Stimulated activated CD4-positive, alpha-beta T cell treated with anti-CD3 and anti-CD28 coated beads, Interleukin-1b, Interleukin-23, amount 100 ng/mL, for 24 hours (primary cell): ENCODE measurements at places on chromosomes 3 and 15.

DNA sequence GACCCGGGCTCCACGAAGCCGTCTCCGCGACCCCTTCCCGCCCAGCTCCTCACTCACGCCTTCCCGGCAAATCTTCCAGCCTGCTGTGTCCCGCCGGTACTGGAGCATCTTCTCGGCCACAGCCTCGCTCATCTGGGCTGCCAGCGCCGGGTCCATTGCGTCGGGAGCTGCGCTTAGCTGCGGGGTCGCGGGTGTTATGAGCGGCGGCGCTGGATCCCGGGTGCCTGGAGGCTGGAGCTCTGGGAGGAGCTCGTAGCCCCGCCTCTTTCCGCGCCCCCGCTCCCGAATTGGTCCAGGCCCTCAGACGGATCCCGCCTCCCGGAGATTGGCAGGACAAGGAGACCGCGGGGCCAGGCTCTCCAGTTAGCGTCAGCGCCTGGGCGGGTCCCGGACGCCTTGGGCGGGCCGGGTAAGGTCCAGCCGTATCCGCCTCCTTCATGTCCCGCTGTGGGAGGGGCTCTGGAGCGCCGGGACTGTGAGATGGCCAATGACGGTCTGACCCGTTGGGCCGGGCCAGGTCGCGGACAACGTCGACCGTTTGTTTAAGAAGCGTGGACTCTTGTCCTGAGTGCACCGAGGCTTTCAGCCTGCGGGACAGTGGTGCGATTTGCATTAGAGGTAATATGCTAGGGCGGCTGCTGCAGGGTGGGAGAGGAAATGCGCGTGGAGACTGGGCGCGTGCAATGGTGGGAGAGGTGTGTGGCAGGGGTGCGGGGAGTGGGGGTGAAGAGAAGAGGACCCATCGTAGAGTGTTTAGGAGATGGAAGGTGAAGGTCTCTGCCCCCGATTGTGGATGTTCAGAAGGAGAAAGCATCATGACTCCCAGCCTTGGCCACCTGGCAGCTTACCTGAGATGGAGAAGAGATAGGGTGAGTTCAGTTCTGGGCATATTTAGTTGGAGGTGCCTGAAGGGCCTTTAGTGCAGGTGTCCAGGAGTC is at the start of gene STARD5:
STARD5 (minus strand) TSS at position 198 of the 938 bp plus-strand sequence; CDS start at position 156, 42 bp downstream.
- peak; percentile 93 for DNase-seq

DNA sequence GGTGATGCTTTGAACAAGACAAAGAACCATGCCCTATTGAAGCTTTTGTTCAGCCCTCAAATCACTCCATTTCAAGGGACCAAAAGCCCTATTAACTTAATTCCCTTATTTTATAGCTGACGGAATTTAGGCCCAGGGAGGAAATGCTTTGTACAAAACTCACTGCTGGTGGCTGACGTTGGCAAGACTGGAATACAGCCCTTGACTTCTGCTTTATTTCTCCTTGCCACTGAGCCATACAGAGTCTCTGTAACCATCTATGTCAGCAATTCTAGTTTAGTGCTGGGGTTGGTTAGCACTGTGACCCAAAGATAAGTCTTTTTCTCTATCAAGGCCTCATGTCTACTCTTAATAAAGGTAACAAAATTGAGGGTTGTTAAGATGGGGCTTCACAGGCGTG is 316.1 kb upstream of the TPRG1 start:
- no peak for DNase-seq

GRCh38 chr3:71659864-71660591 is 65.2 kb downstream of the EIF4E3 start:
- no peak for DNase-seq

DNA sequence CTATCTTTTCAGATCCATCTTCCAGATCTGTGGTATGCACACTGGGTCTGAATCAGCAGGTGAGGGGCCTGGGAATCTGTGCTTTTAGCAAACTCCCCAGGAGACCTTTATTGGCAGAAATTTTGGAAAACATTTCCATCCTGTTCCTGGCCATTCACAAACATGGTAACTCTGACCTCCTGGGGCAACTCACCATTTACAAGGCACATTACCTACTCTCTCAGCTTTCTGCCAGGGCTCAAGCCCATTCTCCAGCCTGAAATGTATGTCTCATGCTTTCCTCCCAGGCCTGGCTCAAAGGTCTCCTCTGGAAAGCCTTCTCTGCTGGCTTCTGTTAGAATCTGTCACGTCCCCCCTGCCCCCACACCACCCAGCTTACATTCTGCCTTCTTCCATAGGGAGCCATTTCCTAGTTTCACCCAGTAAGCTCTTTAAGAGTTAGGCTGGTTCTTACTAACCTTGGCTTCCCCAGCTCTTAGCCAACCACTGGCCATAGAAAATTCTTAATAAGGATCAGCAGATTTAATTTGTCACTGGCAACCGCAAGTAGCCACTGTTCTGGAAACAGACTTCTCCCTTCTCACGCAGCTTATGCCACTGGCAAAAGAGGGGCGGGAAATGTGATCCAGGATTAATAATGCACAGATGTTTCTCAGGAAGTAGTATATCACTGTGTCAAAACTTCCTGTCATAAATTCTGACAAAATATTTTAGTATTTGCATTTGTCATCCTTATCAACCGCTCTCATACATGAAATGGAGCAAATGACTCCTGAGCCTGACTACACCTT is 55.0 kb downstream of the RORA start:
- DNase-seq: no peak

DNA sequence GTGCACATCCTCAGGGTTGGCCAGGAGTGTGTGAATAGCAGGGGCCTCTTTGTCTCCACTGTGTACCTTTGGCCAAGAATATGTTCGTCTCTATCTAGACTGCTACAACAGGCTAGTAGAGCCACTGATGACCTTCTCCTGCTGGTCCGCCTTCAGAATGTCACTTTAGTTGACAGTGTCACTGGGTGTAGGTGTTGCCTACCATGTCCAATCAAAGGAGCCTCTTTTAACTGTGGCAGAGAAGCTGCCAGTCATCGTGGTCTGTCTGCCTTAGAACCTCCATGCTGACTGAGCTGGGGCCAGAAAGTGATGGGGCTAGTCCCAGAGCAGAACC is 40.1 kb downstream of the OXSR1 start:
- DNase-seq: no peak

DNA sequence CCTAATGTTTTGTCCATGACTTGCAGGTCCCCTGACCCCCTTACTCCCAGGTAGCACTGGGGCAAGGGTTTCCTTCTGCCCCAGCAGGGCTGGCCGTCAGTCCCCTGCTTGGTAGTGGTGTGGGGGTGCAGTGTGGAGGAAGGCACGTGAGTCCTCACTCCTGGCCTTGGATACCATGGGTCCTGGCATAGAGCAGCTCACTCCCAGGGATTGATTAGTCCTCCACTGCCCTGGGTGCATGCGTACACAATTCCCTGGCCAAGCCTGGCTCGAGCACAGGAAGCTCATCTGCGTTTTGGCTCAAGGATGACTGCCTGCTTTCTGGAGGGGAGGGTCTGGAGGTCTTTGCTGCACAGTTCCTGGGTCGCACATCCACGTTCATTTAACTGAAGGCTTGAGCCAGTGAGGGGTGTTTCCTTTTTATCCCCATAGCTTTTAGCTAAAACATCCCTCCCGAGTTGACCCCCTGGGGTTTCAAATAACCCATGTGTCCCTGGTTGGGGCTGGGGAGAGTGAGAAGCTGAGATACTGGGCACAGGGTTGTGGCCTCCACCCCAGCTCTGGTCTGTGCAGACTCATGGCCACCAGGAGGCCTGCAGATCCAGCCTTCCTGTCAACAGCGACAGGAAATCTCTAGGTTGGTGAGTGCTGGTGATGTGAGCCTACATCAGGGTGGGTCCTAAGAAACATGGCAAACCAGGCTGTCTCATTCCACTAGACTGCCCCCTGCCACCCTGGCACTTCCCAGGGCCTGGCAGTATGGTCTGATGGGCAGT is 11.5 kb downstream of the HEMK1 start:
- no peak for DNase-seq

- no peak for DNase-seq
Measured at GRCh38 chr3:75325716-75326115, 338.4 kb upstream of the FRG2C start.

- DNase-seq: no peak
Measured at GRCh38 chr3:139338405-139338804, 5.4 kb upstream of the MRPS22 start.

DNA sequence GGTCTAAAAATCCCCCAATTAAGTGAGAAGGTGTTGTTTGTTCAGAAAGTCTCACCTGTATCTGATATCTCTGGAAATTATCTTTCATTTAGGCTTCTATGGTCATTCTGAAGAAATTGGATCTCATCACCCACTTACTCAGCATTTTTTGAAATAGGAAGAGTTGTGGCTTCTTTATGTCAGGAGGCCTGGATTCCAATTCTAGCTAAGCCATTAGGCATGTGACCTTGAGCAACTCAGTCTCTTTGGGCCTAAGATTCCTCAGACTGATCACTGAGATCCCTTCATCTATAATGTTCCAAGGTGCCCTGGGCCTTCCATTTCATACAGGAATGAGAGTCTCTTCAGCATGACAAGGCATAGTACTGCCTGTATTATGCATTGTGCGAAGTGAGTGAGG is 70.3 kb downstream of the ARHGEF26 start:
- DNase-seq: no peak

DNA sequence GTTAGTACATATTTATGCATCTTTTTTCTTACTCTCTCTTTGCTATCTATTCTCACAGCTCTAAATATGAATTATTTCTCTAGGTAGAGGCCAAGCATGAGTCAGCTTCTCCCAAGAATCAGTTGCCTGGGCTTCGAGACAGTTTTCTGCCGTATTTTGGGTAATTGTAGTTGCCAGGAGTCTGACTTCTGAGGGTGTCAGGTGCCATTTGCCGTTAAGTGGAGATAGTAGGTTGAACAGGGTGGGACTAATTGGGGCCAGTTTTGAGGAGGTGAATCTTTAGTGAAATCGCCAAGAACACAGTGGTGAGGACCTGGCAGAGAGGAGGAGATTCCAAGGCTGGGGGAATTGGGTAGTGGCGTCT is 7.8 kb upstream of the NRROS start:
- no peak for DNase-seq

DNA sequence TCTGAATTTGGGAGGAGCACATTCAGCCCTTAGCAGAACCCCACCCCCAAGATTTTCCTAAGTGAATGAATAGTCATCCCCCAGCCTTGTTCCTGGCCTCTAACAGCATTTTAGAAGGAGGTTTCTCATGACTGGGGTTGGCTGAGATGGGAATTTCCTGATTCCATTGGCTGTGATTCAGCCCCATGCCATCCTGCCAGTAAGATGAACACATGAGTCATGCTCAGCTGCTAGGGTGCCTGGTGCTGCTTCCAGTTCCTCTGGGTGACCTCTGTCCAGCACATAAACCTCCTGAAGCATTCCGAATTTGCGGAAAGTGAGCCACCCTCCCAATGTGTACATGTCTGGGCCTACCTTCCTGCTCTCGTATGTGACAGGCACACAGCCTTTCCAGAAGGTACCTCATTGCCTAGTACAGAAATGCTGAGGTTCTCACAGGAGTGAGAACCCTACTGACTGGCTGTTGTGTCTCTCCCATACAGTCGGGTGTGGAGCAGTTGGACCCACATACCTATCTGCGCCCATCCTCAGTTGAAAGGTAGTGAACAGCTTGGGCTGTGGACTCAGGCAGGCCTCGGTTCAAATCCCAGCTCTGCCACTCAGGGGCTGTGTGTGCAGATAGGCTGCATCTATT is 91.7 kb downstream of the APBA2 start:
- no peak for DNase-seq

DNA sequence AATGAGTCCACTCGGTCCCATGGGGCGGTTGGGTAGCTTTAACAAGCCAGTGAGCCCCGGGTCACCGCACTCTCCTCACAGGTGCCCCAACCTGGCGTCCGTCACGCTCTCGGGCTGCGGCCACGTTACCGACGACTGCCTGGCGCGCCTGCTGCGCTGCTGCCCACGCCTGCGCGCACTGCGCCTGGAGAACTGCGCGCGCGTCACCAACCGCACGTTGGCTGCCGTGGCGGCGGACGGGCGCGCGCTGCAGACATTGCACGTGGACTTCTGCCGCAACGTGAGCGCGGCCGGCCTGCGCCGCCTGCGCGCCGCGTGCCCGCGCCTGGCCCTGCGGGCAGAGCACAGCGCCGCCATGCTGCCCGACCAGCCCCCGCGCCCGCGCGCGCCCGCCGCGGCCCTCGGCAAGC is 3.4 kb downstream of the FBXL22 start:
- peak; percentile 84 for DNase-seq

DNA sequence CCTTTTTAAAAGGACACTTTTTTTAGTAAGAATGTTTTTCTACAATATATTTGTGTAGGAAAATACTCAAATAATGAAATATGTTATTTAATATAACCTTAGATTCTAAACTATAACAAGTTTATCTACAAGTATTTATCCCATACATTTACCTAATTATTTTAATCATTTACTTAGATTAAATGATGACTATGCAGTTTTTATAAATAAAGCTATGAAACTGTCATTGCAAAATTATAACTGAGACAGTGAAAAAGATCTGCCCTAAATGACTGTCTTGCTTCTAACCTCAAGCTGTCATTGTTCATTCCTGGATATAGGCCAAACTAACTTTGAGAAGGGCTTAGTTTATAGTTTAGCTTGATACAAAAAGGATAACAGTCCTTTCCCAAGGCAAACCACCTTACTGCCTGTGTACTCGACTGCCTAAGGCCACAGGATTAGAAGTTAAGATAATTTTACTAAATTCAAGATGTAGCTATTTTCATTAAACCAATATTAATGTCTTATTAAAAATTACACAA is 84.1 kb downstream of the GLDN start:
- no peak for DNase-seq

- no peak for DNase-seq
Measured at GRCh38 chr3:115685097-115685496, 61.8 kb downstream of the GAP43 start.

- no peak for DNase-seq
Measured at GRCh38 chr15:65632780-65633375, 11.1 kb downstream of the SLC24A1 start.

DNA sequence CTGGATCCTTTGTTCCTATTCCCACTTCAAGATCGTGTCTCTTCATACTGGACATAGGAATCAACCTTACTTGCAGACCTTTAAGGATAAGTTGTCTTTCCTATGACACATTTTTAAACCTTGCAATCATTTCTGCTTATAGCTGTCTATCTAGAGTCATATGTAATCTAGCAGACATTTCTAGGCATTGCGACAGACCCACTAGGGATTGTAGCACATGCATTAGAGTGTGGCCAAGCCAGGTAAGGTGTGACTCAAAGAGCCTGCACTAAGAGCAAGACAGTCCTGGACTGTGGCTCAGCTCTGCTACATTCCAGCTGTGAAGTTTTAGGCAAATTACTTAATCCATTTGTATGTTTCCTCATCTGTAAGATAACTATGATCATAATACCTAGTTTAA is 38.8 kb upstream of the BFSP2 start:
- DNase-seq: no peak

DNA sequence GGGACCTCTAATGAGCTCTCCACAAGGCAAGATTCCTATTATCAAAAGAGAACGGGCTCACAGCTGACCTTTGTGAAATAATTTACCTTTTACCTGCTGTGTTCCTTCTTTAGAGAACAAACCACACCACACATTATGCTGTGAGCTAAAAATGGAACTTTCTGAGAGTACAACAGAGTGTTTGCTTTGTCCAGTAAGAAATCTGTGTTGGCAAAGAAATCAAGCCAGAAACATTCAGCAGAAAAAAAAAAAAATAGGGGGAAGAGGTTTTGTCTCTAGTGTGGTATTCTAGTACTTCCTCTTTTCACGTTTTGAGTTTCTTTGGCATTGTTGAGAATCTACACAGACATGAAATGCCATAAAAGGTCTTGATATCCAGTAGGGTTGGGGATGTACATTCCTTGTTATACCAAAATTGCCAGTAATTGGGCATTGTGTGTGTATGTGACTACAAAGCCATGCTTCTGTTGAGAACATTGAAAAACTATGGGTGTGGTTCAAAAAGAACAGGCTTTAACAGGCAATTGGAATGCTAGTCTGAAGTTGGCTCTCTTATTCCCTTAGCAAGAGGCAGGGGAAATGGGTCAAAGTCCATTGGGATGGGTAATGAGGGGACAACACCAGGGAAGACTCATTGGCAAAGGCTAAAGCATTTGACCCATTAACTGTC is 273.5 kb downstream of the NEK10 start:
- DNase-seq: no peak
